ENCODE measurements at places on chromosomes 7 and 10. TPM values are rescaled to one million over a fixed set of nuclear protein-coding genes. Genes with fewer than 3 reads are reported as not detected.
A peak's percentile ranks its signal among the peaks of the same experiment; 100 is the strongest.

GRCh38 chr7:72435366-72435765 is 23.2 kb upstream of the CALN1 start:
- H3K4me1 ChIP-seq: no peaks in the 10 kb centered on the region
- no peak overlapping the region for H3K4me3 ChIP-seq
- H3K27ac ChIP-seq: no peak overlapping the region
- H3K36me3 ChIP-seq: no peaks in the 10 kb centered on the region

GRCh38 chr7:74010407-74010806 is 17.6 kb upstream of the ELN start:
- no peaks in the 10 kb centered on the region for H3K4me1 ChIP-seq
- no peaks in the 10 kb centered on the region for H3K27me3 ChIP-seq
- H3K27ac ChIP-seq: no peak overlapping the region
- no peak overlapping the region for H3K4me3 ChIP-seq
- no peaks in the 10 kb centered on the region for H3K36me3 ChIP-seq

DNA sequence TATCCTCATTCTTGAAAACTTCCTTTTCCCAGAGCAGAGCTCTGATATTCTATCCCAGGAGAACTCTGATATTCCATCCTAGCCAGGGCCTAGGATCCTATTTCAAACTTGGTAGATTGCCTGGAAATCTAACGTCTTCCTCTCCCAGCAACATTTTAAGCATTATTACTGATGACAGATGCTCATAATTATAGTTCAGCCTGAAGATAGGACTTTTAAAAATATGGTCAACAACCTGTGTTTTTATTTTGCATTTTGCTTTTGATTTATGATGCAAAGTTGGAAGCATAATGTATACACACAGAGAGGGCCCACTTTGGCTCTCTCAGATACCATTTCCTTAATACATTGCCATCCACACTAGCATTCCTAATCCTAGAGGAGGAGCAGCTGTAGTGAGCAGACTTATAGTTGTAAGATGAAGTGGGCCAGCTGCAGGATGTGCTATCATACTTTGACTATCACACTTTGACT is 457.4 kb upstream of the TPK1 start:
- H3K36me3 ChIP-seq: no peaks in the 10 kb centered on the region
- no peak for DNase-seq
- H3K4me1 ChIP-seq: no peaks in the 10 kb centered on the region
- H3K27ac ChIP-seq: no peak overlapping the region
- no peak overlapping the region for H3K4me3 ChIP-seq

GRCh38 chr10:17647326-17647725 is 3.4 kb downstream of the STAM start:
- H3K36me3 ChIP-seq: no peaks in the 10 kb centered on the region
- H3K4me1 ChIP-seq: peaks cover 28% of the 10 kb centered on the region
- no peak overlapping the region for H3K27ac ChIP-seq
- no peaks in the 10 kb centered on the region for H3K27me3 ChIP-seq

DNA sequence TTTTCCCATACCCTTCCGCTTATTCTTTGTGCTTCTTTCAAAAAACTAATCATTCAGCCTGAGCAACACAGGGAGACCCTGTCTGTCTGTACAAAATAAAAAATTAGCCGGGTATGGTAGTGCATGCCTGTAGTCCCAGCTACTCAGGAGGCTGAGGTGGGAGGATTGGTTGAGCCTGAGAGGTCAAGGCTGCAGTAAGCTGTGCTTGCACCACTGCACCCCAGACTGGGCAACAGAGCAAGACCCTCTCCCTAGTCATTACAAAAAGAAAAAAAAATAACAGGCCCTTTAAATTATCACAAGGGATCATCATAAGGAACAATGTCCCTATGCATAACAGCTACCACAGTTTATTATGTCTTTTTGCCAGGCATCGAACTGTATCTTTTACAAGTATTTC is 119.6 kb downstream of the TRIM24 start:
- no peak for DNase-seq
- no peak overlapping the region for H3K27ac ChIP-seq
- peaks cover 4% of the 10 kb centered on the region for H3K36me3 ChIP-seq
- no peaks in the 10 kb centered on the region for H3K27me3 ChIP-seq

GRCh38 chr10:101725296-101726114 is 30.5 kb upstream of the FBXW4 start:
- H3K4me3 ChIP-seq: no peak overlapping the region
- DNase-seq: no peak
- H3K4me1 ChIP-seq: no peaks in the 10 kb centered on the region
- no peak overlapping the region for H3K27ac ChIP-seq
- no peaks in the 10 kb centered on the region for H3K27me3 ChIP-seq

DNA sequence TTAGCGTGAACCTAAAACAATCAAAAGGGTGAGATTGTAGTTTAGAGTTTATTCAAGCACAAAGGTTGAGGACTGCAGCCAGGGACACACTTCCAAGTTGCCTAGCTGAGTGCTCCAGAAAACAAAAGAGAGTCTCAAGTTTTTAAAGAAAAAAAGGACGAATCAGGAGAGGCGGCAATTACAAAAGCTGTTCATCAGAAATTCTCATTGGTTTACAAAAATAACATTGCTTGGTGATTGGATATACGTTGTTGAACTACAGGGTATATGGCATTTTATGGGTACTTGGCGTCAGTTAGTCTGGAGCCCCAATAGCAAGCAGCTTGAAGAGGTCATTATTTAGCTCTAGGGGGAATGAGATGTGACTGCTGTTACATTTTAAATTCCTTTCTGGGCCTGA is 11.5 kb downstream of the ZNF438 start:
- peak overlapping the region; percentile 66 for H3K27ac ChIP-seq
- no peaks in the 10 kb centered on the region for H3K36me3 ChIP-seq
- H3K4me1 ChIP-seq: peaks cover 59% of the 10 kb centered on the region
- H3K4me3 ChIP-seq: no peak overlapping the region

DNA sequence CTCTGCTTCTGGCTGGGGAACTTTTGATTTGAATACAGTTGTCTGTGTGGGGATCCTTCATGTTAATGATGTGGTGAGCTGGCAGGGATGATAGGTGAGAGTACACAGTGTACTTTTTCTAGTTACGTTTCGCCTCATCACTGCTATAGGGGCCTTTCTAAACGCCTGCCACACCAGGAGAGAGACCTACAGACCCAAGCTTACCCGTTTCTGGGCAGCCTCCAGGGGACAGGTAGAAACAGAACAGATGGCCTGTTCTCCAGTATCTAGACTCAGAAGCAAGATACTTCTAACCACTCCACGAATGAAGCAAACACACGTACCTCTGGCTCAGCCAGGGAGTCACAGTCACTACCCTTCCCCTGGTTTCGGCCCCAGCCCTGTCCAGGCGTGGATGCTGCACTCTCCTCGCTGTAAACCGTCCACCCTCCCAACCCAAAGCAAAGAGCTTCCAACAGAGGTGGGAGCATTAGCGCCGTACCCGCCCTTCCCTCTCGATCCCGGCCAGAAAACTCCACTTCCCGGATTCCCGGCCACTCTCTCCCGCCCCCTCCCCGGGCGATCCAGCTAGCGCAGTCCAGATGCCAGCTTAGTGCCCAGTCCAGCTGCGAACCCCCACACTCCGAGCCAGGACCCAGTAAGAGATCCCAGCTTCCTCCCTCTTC is 1.2 kb downstream of the CCDC6 start:
- H3K4me1 ChIP-seq: peaks cover 21% of the 10 kb centered on the region
- peak overlapping the region; percentile 97 for H3K27ac ChIP-seq
- H3K4me3 ChIP-seq: peak overlapping the region; percentile 71
- H3K27me3 ChIP-seq: no peaks in the 10 kb centered on the region
- H3K36me3 ChIP-seq: no peaks in the 10 kb centered on the region
- DNase-seq: peak; percentile 60

DNA sequence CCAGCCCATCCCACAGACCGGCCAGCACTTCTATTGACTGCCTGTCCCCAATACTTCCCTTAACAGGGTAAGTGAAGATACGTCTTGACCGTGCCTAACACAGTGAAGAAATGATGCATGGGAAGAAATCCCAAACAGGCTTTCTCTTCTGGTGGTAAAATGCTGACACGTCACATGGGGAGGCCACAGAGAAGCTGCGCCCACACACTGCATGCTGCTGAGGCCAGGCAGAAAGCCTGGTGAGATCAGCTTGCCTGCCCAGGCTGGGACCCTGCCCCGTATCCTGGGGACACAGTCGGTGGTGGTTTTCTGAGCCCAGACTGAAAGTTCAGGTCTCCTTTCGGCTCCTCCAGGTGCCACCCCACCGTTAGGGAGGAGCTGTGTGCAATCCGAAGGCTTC is 356.3 kb upstream of the MGMT start:
- DNase-seq: no peak
- H3K4me3 ChIP-seq: no peak overlapping the region
- peaks cover 4% of the 10 kb centered on the region for H3K4me1 ChIP-seq

DNA sequence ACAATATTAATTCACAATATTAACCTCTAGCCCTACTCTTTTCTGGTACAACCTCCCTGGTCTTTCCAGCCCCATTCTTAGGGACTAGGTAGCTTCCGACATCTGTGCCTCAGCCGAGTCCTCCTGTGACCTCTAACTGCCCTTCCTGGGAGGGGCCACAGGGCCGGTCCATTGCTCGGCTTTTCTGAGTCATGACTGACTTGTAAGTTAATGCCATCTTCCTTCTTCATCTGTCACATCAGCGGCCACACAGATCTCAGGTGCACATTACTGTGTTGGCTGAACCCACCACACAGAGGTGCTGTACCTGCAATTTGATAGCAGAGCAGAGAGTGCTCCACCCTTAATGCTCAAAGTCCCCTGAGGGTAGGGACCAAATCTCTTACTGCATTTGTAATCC is 4.1 kb upstream of the CPA4 start:
- no peaks in the 10 kb centered on the region for H3K36me3 ChIP-seq
- no peaks in the 10 kb centered on the region for H3K4me1 ChIP-seq
- H3K27ac ChIP-seq: no peak overlapping the region
- H3K4me3 ChIP-seq: no peak overlapping the region
- DNase-seq: no peak
- H3K27me3 ChIP-seq: no peaks in the 10 kb centered on the region

- no peaks in the 10 kb centered on the region for H3K4me1 ChIP-seq
- H3K27ac ChIP-seq: no peak overlapping the region
- no peak overlapping the region for H3K4me3 ChIP-seq
Observed at GRCh38 chr7:29574659-29575058, 11.0 kb downstream of the PRR15 start.

DNA sequence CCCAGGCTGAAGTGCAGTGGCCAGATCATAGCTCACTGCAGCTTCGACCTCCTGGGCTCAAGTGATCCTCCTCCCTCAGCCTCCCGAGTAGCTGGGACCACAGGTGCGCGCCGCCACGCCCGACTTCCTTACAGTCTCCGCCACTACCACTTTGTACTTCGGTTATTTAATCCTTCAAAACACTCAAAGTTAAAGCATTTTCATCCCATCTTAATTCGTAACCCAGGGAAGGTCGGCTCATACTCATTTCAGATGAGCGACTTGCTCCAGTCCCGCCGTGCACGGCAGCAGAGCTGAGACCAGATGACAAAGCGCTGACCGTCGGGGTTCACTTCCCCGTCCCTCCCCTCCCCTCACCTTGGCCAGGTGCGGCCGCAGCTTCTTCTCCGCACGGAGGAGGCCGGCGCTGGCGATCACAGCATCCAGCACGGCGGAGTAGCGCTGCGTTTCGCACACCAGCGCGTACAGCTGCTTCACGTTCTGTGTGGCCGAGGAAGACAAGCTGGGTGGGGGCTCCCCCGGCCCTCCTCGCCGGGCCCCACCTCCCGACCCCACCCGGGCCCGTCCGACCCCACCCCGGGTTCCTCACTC is 457 bp downstream of the NSUN5 start:
- H3K27me3 ChIP-seq: no peaks in the 10 kb centered on the region
- H3K36me3 ChIP-seq: peaks cover 17% of the 10 kb centered on the region
- peaks cover 15% of the 10 kb centered on the region for H3K4me1 ChIP-seq
- H3K27ac ChIP-seq: peak overlapping the region; percentile 39

DNA sequence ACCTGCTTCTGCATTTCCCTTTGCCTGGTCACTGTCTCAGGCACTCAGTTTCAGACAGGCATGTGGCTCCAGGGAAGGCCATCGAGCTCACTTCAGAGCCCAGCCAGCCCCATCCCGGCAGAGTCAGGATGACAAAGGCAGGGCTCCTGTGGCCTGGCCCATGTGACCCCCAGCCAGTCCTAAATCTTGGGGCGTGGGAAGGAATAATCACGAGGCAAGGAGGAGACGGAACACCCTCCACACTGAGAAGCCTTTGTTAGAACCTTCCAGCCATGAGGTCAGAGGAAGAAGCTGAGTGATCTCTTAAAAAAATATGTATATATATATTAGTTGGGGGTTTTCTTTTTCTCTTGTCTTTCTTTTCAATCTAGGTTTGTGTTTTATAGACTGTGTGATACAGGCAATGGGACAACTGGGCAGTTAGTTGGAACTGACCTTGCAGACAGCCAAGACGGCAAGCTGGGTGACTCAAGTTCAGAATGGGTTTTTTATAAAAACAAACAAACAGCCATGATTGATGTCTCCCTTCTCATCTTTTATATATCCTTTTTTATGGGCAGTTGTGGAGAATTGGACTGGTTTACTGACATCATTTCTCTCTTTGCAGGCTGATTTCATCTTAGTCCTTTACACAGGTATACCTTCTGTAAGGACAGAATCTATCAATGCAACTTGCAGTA is 60.8 kb downstream of the CHN2 start:
- H3K4me3 ChIP-seq: no peak overlapping the region
- H3K27ac ChIP-seq: no peak overlapping the region
- H3K4me1 ChIP-seq: no peaks in the 10 kb centered on the region
- no peaks in the 10 kb centered on the region for H3K27me3 ChIP-seq

DNA sequence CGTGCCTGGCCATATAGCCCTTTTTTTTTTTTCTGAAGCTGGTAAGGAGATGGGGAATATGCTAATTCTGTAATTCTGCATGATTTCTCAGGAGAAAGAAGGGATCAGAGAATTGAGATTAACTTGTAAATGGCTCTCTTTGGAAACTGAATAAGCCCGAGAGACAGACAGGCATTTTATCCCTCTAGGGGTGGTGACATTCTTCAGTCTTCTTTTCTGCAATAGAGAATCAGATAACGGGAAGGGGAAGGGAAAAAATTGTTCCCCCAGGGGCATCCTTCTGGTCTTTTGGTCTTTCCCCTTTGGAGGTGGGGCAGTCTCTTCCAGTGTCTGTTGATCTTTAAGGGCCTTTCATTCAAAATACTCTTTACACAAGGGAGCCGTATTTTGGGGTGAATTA is 34.2 kb downstream of the HK1 start:
- no peak for DNase-seq
- no peaks in the 10 kb centered on the region for H3K36me3 ChIP-seq
- peaks cover 2% of the 10 kb centered on the region for H3K4me1 ChIP-seq
- no peaks in the 10 kb centered on the region for H3K27me3 ChIP-seq
- no peak overlapping the region for H3K4me3 ChIP-seq
- no peak overlapping the region for H3K27ac ChIP-seq

The LANCL2 gene
- 32.5 TPM for total RNA-seq

The VWC2 gene
- total RNA-seq: 0.25 TPM

The SFMBT2 gene
- total RNA-seq: 13.2 TPM

The SLC4A2 gene
- total RNA-seq: 78.0 TPM

The OR2A12 gene
- total RNA-seq: not detected

The MYL10 gene
- not detected for total RNA-seq

The WDR11 gene
- 95.5 TPM for total RNA-seq

The UFSP1 gene
- total RNA-seq: 8.6 TPM

The SRRM3 gene
- total RNA-seq: 0.50 TPM

The SLC13A1 gene
- total RNA-seq: not detected

The TLX1 gene
- not detected for total RNA-seq

Measured in thyroid gland (tissue), 4 donors.